ENCODE measurements at places on chromosomes 11 and 22.
A peak's percentile ranks its signal among the peaks of the same experiment; 100 is the strongest.

DNA sequence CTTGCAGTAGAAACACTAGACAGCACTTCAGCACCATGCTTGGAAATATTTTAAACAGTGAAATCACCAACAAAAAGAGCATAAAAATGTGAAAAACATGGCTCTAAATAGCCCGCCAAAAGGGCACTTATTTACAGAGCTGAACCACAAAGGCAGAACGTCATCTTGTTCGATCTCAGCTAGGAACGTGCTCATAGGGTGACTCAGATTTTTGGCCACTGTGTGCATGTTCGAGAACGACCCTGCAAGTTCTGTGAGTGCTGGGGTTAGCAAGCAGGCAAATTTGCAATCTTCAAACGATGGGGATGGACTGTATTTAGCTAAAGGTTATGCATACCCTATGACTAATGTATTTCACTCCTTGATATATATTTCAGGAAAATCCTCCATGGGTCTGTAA is 30.6 kb downstream of the OR2AT4 start:
- DNase-seq: no peak

DNA sequence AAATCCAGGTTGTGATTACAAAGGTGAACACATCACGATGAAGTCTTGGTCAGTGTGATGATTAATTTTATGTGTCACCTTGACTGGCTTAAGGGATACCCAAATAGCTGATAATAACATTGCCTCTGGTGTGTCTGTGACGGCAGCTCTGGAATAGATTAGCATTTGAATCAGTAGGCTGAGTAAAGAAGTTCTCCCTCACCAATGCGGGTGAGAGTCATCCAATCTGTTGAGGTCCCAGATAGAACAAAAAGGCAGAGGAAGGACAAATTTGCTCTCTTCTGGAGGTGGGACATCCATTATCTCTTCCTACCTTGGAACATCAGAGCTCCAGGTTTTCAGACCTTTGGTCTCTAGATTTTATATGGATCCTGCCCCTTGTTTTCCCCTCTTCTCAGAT is 856.2 kb upstream of the CCDC90B start:
- DNase-seq: no peak

- no peak for DNase-seq
Observed at GRCh38 chr11:64092761-64093136, 57.0 kb downstream of the FLRT1 start.

- DNase-seq: no peak
Observed at GRCh38 chr11:128718064-128718463, 24.2 kb downstream of the FLI1 start.

DNA sequence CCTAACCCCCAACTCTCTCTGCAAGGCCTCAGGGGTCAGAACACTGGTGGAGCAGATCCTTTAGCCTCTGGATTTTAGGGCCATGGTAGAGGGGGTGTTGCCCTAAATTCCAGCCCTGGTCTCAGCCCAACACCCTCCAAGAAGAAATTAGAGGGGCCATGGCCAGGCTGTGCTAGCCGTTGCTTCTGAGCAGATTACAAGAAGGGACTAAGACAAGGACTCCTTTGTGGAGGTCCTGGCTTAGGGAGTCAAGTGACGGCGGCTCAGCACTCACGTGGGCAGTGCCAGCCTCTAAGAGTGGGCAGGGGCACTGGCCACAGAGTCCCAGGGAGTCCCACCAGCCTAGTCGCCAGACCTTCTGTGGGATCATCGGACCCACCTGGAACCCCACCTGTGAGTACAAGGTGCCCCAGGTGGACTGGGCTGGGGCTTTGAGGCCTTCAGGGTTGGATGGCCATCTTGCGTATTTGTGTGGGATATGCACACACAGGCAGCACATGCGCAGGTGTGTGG is at the start of gene BEST1:
Gene BEST1 (plus strand): TSS at position 317 of the 513 bp plus-strand sequence. CDS start 1,456 bp downstream, outside the sequence.
- no peak for DNase-seq

GRCh38 chr22:31248965-31249958 is 37.2 kb downstream of the LIMK2 start:
- peak; percentile 94 for DNase-seq

GRCh38 chr22:47605441-47605840 is 843.0 kb downstream of the TBC1D22A start:
- peak; percentile 28 for DNase-seq

GRCh38 chr11:102647430-102647829 is 22.3 kb upstream of the MMP20 start:
- DNase-seq: no peak

DNA sequence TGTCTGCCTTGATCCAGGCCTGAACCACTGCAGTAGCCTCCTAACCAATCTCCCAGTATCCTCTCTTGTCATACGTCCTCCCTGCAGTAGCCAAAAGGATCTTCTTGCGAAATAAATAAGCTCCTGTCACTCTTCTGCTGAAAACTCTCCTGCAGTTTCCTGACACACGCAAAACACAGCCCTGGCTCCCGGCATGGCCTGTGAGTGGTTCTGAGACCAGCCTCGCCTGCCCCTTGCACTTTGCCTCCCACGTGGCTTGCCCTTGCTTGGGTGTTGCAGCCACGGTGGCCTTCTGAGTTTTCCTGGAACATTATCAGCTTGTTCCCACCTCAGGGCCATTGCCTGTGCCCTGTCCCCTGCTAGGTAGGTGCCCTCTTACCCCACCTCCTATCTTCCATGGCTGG is 7.2 kb downstream of the ZC3H7B start:
- no peak for DNase-seq

- no peak for DNase-seq
Observed at GRCh38 chr22:23888615-23889401, 5.4 kb upstream of the MIF start.

DNA sequence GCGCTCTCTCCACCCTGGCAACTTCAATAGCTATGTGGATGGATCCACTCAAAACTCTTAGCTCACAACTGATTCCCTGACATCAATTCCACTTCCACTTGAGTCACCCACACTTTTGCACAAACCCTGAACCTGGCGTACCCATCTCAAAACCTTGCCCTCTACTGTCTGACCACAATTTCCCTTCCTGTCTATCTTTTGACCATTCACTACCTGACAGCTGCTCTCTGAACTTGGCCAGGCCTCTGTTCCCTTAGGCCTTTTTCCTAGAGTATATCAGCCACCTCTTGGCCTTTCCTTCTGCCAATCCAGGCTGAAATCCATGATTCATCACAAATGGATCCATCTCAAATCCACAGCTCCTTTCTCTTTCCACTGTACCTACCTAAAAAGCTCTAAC is 106.0 kb downstream of the RPL27A start:
- no peak for DNase-seq

DNA sequence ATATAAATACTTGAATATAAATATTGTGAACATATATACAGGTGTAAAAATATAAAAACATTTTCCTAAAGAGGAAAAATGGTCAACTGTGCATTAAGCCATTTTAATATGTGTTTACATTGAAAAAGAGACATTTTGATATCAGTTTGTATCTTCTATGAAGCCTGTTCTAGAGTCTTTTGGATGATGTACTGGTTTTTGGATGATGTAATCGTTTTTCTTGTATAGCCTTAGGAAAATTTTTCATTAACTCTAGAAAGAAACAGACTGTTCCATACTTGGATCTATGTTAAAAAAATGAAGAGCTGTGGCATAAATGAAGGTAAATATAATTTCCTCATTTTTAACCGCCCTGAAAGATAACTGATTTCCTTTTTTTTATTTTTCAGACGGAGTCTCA is 39.6 kb upstream of the RDX start:
- DNase-seq: no peak

- no peak for DNase-seq
Observed at GRCh38 chr22:47112994-47113852, 350.8 kb downstream of the TBC1D22A start.

DNA sequence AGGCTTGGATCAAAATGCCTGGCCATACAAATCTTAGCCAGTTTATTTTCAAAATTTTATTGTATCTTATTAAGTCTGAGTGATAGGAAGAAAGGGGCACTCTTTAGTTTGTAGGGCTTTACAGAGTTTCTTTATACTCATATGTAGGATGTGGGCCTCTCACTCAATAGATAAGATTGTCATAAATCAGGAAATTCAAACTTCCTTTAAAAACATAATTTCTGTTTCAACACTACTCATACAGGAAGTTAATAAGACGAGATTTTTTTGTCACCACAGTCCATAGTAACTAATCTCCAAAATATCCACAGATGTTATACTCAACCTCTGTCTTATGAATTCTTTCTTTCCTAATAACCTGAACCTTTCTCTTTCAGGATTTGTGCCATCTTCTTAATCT is 13.3 kb upstream of the OR56B4 start:
- no peak for DNase-seq

DNA sequence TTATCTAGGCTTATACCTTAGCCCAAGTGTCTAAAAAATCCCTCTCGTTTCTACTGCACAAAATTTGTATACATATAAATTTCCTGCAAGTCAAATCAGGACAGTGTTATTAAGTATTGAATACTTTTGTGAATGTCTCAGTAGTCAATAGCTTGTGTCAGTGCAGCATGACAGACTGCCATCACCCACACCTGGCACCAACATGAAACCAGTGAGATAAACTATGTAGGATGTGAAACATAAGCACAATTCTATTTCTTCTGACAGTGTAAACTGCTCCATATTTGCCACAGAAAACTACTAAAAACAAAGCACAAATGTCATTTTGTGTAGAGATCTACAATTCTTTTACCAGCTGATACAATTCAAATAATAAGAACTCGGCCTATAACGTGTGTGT is 542.1 kb upstream of the LUZP2 start:
- no peak for DNase-seq

GRCh38 chr22:20261848-20262581 is 6.1 kb downstream of the RTN4R start:
- no peak for DNase-seq

DNA sequence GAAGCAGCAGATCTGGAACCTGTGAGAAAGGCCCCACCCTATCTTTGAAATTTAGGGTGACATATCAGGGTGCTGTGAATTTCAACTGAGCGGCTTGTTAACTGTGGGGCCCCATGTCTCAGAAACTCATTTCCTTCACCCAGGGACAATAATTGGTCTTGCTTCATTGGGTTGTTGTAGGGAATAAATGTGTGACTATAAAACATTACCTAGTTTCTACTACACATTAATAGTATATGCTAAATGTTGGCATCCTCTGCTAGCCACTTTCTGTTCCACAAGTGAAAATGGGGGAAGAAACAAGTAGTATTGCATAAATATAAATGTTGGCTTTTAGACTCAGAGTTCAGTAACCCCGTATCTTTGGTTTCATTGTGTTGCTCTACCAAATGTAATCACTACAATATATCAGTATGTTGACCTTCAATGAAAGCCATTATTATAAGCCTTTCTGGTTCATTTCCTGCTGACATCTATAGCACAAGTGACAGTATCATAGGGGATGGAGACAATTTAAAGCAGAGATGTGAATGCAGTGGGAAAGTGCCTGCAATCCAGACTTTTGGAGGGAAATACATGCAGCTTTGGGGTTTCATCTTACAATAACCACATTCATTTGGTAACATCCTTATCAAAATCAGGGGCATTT is 905.5 kb upstream of the RAG2 start:
- DNase-seq: no peak

GRCh38 chr11:112037527-112037926 is 12.3 kb downstream of the DLAT start:
- DNase-seq: no peak

DNA sequence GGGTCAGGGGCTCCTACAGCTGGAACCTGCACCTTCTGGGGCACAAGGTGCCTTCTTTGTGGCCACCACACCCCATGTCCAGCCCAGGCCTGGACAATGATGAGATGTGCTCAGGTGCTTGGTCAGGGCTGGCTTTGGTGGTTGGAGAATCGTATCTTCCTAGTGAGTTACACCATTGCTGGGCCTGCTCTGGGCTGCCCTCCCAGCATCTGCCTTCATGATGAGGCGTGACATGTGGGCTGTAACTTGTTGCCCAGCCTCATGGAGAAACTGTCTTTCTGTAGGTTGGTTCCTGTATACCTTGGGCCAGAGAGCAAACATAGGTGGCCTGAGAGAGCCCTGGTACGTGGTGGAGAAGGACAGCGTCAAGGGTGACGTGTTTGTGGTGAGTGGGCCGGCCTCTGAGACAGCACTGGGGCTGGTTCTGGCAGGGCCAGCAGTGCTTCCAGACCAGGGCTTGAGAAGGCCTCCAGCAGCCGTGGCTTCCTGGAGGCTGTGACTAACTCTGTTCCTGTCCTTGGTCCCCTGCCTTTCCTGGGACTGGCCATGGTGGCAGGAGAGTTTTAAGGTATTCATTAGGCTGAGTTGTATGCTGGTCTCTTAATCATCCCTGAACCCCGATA is 18.1 kb downstream of the TRMU start:
- no peak for DNase-seq

DNA sequence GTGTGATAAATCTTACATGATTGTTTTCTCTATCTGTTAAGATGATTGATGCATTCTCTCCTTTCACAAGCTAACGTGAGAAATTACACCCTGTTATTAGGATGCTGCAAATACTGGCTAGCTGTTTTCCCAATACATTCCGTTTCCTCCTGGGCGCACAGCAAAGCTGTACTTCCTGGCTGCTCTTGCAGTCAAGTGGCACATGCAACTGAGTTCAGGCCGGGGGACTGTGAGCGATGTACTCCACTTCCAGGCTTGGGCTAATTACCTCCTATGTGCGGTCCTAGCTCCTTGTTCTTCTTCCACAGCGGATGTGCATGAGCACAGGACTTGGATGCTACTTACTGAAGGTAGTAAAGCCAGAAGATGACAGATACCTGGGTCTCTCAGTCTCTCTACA is 234.9 kb upstream of the SESN3 start:
- no peak for DNase-seq

DNA sequence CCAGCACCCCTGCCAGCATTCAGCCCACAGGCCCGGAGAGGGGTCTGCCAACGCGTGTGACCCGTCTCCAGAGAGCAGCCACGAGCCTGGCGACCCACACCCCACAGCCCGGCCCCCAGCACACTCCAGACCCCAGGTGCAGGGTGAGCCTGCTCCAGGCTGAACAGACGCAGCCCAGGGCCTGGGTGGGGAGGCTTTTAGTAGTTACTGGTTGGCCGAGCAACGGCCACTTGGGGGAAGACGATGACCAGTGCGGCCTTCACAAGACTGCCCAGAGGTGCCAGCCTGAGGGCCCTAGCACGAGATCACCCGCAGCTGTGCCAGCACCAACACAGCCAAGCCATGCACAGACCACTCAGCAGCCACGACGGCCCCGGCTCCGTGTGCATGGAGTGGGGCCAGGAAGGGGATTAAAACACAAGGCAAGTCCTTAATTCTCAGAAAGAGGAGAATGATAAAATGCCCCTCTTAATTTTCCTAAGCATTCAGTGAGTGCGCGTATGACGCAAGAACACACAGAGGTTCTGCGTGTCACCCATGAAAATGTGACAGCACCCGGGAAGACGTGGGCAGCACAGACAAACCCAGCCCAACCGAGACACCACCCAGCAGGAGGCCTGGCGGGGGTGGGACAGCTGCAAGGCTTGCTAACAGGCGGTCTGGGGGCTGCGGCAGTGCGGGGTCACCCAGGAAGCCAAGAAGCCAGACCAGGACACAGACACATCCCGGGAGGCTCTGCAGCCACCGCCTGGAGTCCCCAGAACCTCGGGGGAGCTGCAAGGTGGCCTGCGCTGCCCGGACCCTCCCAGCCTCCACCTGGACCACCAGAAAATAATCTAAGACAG is 47.6 kb downstream of the BRD1 start:
- DNase-seq: no peak

GRCh38 chr11:132909021-132909606 is 623.2 kb downstream of the OPCML start:
- DNase-seq: no peak
